ENCODE measurements at places on chromosomes 2 and 18. TPM values are rescaled to one million over a fixed set of nuclear protein-coding genes. Genes with fewer than 3 reads are reported as not detected.

The RGPD4 gene
- not detected for total RNA-seq

The OXER1 gene
- not detected for total RNA-seq

The LOXHD1 gene
- total RNA-seq, result 0.26 TPM

The HOXD12 gene
- not detected for total RNA-seq

The TRAPPC8 gene
- 68.2 TPM for total RNA-seq

The IL1R1 gene
- 49.8 TPM for total RNA-seq

The UNC80 gene
- total RNA-seq, result 0.26 TPM

The IL1B gene
- total RNA-seq, result not detected

The ABHD3 gene
- total RNA-seq, result 4.3 TPM

The CXCR1 gene
- not detected for total RNA-seq

The PDE1A gene
- 14.0 TPM for total RNA-seq

The CAMKMT gene
- total RNA-seq, result 4.1 TPM

Measured in dermis lymphatic vessel endothelial cell (primary cell).